ENCODE measurements at places on chromosomes 16 and 17.

- DNase-seq, result no peak
These were observed 12.0 kb downstream of the MYL4 start for GRCh38 chr17:47221154-47221553.

- no peak for DNase-seq
These were observed 9.2 kb upstream of the CCNF start for GRCh38 chr16:2420035-2420434.

GRCh38 chr17:80861418-80861815 is 130.2 kb upstream of the CHMP6 start:
- DNase-seq, result no peak

DNA sequence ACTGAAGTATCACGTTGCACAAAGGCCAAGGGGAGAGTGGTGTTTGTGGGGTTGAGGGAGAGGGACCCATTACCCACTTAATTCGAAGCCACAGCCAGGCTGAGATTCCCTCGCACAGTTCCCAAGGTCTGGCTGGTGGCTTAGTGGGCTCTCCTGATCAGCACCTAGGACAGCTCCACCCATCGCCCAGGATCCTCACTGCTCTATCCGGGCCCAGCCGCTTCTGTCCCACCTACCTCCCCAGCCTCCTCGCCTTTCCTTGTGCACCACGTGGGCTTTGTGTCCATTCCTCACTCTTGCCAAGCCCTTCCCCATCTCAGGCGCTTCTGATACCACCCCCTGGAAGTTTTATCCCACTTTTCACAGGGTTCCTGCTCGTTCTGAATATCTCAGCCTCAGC is 163.5 kb downstream of the CCT6B start:
- DNase-seq, result no peak

DNA sequence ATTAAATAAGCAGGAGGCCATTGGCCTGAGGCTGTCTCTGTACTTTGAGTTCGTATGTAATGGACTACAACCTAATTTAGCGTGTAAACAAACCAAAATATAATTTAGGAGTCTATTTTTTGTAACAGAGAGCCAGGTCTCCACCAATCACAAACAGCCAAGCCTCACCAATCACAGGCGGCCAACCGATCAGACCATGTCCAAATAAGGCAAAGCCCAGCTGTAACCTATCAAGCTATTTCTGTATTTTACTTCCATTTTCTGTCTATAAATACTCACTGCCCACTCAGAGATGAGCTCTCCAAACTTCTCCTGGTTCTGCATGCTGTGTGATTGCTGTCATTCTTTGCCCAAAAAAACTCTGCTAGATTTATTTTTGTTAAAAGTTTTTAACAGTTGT is 322.7 kb downstream of the NPIPA8 start:
- no peak for DNase-seq

GRCh38 chr17:37740915-37741314 is 3.9 kb downstream of the HNF1B start:
- no peak for DNase-seq

DNA sequence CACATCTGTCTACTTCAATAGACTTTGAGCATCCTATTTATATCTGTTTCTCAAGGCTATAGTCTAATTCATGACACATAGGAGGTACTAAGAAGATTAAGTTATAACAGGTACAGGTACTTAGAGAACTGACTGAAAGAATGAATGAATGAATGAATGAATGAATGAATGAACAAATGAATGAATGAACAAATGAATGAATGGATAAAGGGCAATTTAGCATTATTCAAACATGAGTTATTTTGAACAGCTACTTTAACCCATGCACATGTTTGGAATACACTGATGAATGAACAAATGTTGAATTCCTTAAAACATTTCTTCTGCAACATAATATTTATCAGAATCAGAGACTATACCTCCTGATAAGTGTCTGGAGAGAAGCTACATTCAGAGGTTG is 1165.6 kb upstream of the CDH8 start:
- no peak for DNase-seq

- no peak for DNase-seq
These were observed 90.1 kb downstream of the TMEM132E start for GRCh38 chr17:34669511-34669910.

GRCh38 chr17:77444984-77445759 is 304.4 kb downstream of the SEC14L1 start:
- peak; percentile 90 for DNase-seq

GRCh38 chr17:8074554-8074953 is 13.0 kb downstream of the ALOX12B start:
- no peak for DNase-seq
